ENCODE measurements at places on chromosomes 1 and 21.
A peak's percentile ranks its signal among the peaks of the same experiment; 100 is the strongest.

DNA sequence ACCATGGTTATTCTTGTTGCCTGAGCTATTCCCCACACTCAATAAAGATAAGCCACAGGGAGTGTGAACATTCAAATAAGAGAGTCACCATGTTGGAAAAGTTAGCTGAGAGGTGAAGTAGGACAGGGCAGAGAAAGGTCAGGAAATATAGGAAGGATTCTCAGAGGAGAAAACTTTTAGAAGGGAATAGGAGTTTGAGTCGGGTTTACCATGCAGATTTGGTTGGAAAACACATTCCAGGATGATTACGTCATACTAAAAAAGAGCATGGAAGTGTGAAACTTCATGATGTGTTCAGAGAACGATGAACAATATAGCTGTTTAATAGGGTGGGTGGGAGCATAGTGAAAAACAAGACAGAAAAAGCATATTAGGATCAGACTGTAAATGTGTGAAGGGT is 1125.3 kb upstream of the ADGRL2 start:
- DNase-seq, result no peak

GRCh38 chr1:54384918-54385726 is 21.1 kb downstream of the SSBP3 start:
- DNase-seq, result no peak

DNA sequence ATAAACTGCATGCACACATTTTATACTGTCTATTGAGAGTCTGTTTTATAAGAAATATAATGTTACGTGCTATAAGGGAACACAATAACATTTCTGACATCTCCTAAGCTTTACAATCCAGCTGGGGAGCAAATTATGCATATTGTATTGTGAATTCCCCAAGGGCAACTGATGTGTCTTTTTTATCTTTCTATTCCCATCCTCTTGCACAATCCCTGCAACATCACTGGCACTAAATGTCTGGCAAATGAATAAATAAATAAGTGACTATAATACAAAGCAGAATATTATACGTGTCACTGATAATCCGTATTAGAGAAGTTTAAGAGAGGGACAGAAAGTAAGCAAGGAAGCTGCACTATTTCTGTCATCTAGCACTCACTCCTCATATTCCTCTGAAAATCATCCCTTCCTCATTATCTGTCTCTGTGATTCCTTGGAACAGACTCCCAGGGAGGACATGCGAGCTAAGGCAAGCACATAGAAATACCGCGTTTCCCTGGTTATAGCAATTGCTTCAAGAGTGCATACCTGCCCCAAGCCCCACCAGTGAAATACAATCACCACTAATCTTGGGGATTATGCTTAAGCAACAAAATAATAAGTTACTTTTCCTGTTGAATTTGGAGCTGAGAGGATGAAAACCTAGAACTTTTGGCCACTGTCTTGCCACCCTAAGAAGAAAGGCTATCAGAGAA is 205.4 kb downstream of the SMYD3 start:
- DNase-seq, result no peak

DNA sequence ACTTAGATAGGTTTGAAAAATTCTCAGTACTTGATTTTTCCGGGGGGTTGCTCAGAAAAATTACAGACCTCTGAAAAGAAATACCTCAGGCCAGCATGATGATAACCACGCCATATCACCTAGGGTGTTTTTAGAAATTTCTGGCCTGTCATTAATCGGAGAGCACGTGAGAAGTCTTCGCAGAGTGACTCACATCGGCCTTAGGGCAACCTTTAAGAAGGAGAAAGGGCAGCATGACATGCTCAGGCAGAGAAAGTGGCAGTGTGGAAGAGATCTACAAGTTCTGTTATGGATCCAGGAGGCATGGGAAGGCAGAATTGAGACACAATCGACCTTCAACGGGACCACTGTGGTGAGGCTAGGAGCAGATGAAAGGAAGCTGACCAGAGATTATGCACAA is 506.3 kb downstream of the LMO4 start:
- no peak for DNase-seq

GRCh38 chr1:198121056-198121826 is 35.6 kb upstream of the NEK7 start:
- DNase-seq, result no peak

DNA sequence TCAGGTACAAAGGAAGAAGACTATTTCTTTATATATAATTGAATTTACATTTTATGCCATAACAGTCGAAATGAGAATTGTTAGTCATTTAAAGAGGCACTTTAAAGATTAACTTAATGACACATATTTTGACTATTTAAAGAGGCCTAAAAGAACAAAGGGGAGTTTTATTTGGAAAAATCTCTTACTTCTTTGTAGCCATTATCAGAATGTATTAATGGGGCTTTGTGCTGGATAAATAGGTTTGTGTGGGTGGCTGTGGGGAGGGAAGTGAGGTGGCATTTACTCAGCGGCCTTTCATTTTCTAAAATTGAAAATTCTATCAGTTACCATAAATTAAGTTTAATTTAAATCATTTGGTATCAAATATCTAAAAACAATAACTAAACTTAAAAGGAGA is 462.2 kb upstream of the CXADR start:
- no peak for DNase-seq

- no peak for DNase-seq
These were observed 2.3 kb downstream of the EXTL1 start for GRCh38 chr1:26023826-26024225.

DNA sequence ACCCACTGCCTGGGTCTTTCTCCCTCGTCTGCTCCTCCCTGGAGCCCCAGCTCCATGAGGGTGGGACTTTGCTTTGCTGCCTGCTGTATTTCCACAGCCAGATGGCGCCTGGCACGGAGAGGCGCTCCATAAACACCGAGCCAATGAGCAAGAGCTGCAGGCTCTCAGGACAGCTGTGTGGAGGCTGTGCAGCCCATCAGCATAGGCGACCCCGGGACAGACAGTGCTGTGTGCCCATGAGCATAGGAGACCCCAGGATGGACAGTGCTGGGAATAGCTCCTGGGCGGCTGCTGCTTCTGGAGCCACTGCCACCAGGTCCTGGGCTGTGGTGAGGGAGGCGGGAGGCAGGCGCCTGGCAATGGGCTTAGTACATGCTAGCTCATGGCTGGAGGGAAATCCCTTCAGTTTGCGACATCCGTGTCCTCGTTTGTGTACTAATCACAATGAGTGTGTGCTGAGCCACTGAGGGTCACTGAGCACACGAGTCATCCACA is 29.2 kb downstream of the CEP104 start:
- DNase-seq, result peak; percentile 75

GRCh38 chr1:151165281-151165737 is 393 bp downstream of the LYSMD1 start:
- DNase-seq, result peak; percentile 60

DNA sequence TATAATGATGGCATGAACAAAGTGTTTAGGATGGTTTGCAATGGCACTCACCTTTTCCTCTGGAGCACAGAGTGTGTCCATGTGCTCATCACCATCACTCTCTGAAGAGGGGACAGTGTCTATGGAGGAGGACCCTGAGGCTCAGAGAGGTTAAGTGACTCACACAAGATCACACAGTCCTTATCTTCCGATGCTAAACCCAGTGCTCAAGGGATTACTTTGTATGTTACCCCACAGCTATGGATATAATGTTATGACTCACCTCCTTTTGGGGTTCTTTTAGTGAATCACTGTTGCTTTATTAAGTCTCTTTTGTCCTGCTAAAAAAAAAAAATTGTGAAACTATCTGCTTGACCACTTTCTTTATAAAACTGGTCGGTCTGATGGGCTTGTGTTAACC is 67.6 kb downstream of the TENT5C start:
- DNase-seq, result no peak

DNA sequence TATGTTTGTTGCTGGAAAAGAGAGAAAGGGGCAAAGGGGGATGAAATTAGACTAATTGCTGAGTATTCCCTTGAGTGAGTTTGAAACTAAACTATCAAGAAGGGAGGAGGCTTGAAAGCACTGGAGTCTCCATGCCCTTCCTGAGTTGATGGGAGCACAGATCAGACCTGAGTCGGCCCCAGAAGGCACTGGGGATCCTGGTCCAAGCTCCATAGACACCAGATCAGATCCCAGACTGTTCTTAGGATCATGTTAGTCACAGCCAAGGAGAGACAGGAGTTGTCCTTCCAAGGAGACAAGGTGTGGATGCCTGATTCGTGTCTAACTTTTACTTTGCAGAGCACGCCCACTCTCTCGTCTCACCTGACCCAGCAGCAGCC is 152.3 kb downstream of the NR5A2 start:
- DNase-seq, result no peak

GRCh38 chr1:242128951-242129502 is 130.1 kb upstream of the MAP1LC3C start:
- peak; percentile 14 for DNase-seq

DNA sequence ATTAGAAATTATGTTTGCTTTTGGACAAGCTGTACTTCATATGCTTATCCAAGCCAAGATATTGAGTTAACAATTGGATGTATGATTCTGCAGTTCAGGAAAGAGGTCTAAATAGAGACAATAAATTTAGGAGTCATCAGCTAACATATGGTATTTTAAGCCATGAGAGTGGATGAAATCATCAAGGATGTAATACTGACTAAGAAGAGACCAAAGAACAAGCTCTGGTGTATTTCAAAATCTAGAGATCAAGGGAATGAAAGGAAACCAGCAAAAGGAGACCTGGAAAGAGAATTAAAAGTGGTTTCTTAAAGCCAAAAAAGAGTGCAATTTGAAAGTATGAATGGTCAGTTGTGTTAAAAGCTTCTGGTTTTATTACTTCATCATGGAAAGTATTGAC is 183.6 kb upstream of the BEND5 start:
- no peak for DNase-seq

- no peak for DNase-seq
These were observed 184.4 kb downstream of the GRIK3 start for GRCh38 chr1:36849956-36850355.

- no peak for DNase-seq
These were observed 9.2 kb upstream of the CDC42 start for GRCh38 chr1:22043198-22043769.

DNA sequence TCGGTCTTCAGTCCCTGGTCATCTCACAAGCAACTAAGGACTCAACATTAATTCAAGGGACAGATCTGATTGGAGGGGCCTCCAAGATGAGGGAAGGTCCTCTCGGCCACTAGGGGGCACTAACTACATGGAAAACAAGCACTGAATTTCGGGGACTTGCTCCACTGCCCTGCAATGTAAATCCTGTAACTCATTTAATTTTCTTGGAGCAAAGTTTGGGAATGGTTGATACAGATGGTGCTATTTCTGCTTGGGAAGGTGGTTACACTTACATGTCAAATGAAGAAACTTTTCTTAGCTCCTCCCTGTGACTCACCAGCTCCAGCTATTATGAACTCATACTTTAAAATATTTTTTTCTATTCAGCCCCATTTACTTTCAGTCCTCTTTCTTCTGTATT is 97.4 kb upstream of the KCNJ15 start:
- DNase-seq, result peak; percentile 31

- DNase-seq, result no peak
These were observed 103.7 kb downstream of the BARHL2 start for GRCh38 chr1:90613371-90613770.

DNA sequence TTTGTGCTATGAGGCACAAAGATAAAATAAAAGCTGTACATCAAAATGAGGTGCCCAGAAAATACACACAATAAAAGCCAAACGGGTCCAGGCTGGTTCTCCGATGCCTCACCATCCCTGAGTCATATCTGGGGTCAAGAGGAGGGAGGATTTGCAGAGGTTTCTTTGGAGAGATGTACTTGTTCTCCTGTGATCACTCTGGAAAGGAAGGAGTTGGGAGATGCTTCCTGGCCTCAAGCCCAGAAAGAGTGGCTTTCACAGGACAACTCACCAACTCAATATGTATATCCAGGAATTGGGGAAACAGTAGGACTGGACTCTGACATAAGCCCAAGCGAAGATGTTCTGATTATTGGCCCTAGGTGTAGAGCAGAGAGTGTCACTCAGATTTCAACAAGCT is 51.9 kb downstream of the DIPK1A start:
- peak; percentile 22 for DNase-seq

GRCh38 chr1:41364442-41365319 is 3.4 kb downstream of the FOXO6 start:
- no peak for DNase-seq

- DNase-seq, result no peak
These were observed 554.2 kb downstream of the NUF2 start for GRCh38 chr1:163875927-163876320.

DNA sequence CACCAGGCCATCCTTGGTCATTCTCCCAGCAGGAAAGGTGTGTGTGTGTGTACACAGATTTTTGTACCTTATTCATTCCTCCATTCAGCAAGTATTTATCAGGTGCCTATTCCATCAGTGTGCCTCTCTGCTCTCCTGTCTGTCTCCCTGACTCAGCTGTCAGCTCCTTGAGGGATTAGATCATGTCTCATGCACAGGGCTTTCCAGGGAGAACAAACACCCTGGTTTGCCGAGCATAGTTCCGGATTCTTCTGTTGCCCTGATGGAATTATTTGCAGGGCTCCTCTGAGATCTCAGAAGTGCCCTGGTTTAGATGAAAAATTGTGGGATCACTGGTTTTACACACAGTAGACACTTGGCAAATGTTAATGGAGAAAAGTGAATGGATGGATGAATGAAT is 8.1 kb upstream of the SDHB start:
- DNase-seq, result no peak

DNA sequence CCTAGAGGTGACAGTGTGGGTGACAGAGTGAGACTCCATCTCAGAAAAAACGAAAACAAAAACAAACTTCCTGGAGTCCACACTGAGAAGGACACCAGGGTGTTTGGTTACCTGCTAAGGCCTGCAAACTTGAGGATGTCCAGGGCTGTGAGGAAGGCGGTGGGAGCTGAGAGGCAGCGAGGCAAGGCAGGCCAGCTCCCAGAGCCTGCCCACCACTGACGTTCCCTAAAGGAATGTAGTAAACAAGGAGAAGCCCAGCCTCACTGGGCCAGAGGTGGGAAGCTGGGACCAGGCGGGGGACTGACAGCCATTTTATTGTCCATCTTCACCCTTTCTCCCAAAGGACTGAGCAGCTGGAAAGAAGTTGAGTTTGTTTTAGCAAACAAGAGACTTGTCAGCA is 24.1 kb downstream of the SHISA4 start:
- DNase-seq, result no peak

- DNase-seq, result no peak
These were observed 353.4 kb upstream of the NEGR1 start for GRCh38 chr1:72635719-72636118.

All from globus pallidus (tissue), 1 donor.